B cell (primary cell): ENCODE measurements at places on chromosomes 1 and 21.

DNA sequence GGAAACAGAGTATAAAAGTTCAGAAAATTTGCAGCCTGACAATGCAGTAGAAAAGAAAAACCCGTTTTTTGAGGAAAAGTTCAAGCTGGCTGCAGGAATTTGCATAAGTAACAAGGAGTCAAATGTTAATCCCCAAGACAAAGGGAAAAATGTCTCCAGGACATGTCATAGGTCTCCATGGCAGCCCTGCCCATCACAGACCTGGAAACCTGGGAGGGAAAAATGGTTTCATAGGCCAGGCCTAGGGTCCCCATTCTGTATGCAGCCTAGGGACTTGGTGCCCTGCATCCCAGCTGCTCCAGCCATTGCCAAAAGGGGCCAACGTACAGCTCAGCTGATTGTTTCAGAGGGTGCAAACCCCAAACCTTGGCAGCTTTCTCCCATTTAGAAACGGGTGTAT lies 3.6 kb upstream of the KCNT2 start:
- no peak overlapping the region for H3K27ac ChIP-seq
- no peak for DNase-seq
- no peaks in the 10 kb centered on the region for H3K4me1 ChIP-seq
- H3K36me3 ChIP-seq: no peaks in the 10 kb centered on the region
- no peak overlapping the region for H3K4me3 ChIP-seq
- H3K27me3 ChIP-seq: peaks cover 9% of the 10 kb centered on the region

- no peak for DNase-seq
- H3K36me3 ChIP-seq: peaks cover 18% of the 10 kb centered on the region
- no peak overlapping the region for H3K4me3 ChIP-seq
- no peaks in the 10 kb centered on the region for H3K27me3 ChIP-seq
Observed at GRCh38 chr21:17798796-17799195, 20.4 kb downstream of the C21orf91 start.

DNA sequence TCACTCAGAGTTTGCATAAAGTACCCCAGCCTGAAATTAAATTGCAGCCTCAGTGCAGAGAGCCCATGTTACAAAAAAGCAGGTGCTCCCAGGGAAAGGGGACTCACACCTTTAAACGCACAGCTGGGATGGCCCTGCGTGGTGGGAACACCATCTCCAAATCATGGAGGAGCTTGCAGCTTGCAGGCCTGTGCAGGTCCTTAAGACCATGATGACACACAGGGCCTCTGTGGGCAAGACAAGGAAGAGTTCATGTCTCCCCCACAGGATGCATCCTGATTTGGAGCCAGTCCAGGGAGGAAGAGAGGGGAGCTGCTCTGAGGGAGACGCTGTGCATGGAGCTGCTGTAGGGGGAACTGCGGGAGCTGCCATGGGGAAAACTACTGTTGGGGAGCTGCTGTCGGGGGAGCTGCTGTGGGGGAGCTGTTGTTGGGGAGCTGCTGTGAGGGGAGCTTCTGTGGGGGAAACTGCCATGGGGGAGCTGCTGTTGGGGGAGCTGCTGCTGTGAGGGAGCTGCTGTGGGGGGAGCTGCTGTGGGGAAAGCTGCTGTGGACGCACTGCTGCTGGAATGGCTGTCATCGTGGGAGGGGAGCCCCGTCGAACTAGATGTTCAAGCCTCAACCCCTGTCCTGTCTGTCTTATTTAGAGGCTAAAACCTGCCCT lies 113.9 kb downstream of the MATN1 start:
- DNase-seq: no peak
- H3K36me3 ChIP-seq: no peaks in the 10 kb centered on the region
- no peak overlapping the region for H3K4me3 ChIP-seq
- H3K27ac ChIP-seq: no peak overlapping the region
- H3K4me1 ChIP-seq: no peaks in the 10 kb centered on the region
- H3K27me3 ChIP-seq: peaks cover 11% of the 10 kb centered on the region

- no peak overlapping the region for H3K27ac ChIP-seq
- DNase-seq: no peak
- H3K4me1 ChIP-seq: no peaks in the 10 kb centered on the region
Observed at GRCh38 chr1:36603461-36603860, 120.7 kb upstream of the CSF3R start.

- H3K4me1 ChIP-seq: no peaks in the 10 kb centered on the region
- DNase-seq: no peak
- no peak overlapping the region for H3K27ac ChIP-seq
Observed at GRCh38 chr1:84836145-84836544, 56.9 kb downstream of the LPAR3 start.

DNA sequence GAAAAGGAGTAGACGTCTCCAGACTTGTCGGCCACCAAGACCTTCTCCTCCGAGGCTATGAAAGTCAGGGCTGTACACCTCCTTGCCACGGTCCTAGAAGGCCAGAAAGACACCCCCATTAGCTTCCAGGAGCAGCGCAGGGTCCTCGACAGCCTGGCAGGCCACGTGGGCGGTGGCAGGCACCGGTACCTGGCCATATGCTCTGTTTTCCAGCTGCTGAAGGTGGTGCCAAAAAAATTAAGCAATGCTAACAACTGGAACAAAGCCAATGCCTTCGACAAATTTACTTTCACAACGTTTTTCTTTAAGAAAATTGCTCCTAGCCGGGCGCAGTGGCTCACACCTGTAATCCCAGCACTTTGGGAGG lies 15.9 kb downstream of the WDR4 start:
- H3K36me3 ChIP-seq: no peaks in the 10 kb centered on the region
- H3K27me3 ChIP-seq: no peaks in the 10 kb centered on the region
- H3K4me1 ChIP-seq: no peaks in the 10 kb centered on the region
- DNase-seq: no peak
- no peak overlapping the region for H3K27ac ChIP-seq
- H3K4me3 ChIP-seq: no peak overlapping the region

- H3K27me3 ChIP-seq: no peaks in the 10 kb centered on the region
- H3K4me3 ChIP-seq: no peak overlapping the region
Observed at GRCh38 chr1:214880956-214881355, 201.6 kb upstream of the KCNK2 start.

DNA sequence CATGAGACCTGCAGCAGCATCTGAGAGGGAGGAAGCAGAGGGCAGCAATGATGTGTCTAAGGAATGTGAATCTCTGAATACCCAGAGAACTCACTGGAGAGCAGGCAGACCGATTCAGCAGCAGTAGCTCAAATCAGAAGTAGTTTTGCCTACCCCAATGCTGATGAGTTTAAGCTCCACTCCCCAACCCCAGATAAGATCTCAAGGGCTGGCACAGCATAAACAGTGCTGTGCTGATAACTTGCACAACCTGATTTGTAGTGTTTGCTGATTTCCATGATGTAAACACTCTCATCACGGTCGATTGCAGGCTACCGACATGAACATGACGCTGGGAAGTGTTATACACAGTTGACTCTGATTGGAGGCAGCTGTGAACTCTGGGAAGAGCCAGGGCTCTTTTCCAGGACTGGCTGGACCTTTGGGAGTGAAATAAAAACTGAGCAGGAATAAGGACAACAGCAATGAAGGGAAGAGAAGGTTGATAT lies 11.2 kb upstream of the HMGCS2 start:
- H3K36me3 ChIP-seq: no peaks in the 10 kb centered on the region
- H3K4me1 ChIP-seq: no peaks in the 10 kb centered on the region
- no peaks in the 10 kb centered on the region for H3K27me3 ChIP-seq

DNA sequence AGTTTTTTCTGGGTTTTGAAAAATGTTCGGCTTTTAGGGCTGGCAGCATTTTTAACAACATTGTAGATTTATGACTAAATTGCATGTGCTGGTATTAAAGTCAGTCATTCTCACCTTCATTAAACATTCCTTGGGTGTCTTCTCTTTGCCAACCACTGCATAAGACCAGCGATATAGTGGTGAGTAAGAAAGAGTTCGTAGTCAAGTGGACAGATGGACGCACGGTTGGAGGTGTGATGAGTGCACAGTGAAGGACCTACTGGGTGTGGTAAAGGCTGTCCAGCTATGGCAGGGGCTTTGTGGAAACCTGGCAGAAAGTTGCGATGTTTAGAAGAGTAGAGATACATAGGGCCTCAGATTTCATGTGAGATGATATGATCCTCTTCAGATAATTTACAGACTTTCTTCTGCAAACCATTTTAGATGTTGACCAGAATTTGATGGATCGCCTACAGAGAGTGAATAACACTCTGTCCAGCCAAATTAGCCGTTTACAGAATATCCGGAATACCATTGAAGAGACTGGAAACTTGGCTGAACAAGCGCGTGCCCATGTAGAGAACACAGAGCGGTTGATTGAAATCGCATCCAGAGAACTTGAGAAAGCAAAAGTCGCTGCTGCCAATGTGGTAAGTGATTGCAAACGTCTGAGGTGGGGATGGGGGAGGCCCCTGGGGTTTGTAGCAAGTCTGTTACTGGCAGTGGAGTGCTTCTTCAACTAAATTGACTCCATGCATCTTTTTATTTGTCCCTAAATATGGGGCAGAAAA lies 56.0 kb upstream of the LAMC2 start:
- DNase-seq: no peak
- H3K27me3 ChIP-seq: no peaks in the 10 kb centered on the region
- H3K4me1 ChIP-seq: no peaks in the 10 kb centered on the region
- no peak overlapping the region for H3K4me3 ChIP-seq
- H3K27ac ChIP-seq: no peak overlapping the region
- peaks cover 69% of the 10 kb centered on the region for H3K36me3 ChIP-seq

DNA sequence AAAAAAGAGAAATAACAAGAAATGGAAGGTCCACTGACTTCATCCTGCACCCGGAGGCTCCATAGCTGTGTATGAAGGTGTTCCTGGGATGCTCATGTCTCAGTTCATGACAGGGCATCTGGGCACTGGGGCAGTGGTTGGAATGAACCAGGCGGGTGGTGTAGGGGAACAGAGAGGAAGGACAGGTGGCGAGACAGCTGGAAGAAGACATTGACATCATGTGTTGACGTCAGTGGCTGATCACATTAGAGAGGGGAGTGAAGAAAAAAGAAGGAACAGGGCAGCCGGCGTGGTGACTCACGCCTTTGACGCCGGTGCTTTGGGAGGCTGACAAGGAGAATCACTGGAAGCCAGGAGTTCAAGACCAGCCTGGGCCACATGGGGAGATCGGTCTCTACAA lies 50.1 kb downstream of the HUNK start:
- no peaks in the 10 kb centered on the region for H3K27me3 ChIP-seq
- no peak overlapping the region for H3K4me3 ChIP-seq
- no peaks in the 10 kb centered on the region for H3K36me3 ChIP-seq
- no peaks in the 10 kb centered on the region for H3K4me1 ChIP-seq
- no peak for DNase-seq

- DNase-seq: no peak
- H3K27me3 ChIP-seq: no peaks in the 10 kb centered on the region
- no peaks in the 10 kb centered on the region for H3K36me3 ChIP-seq
- peaks cover 35% of the 10 kb centered on the region for H3K4me1 ChIP-seq
- H3K27ac ChIP-seq: no peak overlapping the region
- no peak overlapping the region for H3K4me3 ChIP-seq
Observed at GRCh38 chr21:25405984-25406383, 201.3 kb downstream of the MRPL39 start.

- H3K4me3 ChIP-seq: no peak overlapping the region
- H3K36me3 ChIP-seq: no peaks in the 10 kb centered on the region
- H3K4me1 ChIP-seq: peaks cover 3% of the 10 kb centered on the region
- no peaks in the 10 kb centered on the region for H3K27me3 ChIP-seq
Observed at GRCh38 chr1:234502785-234503184, 23.8 kb upstream of the TARBP1 start.

- no peaks in the 10 kb centered on the region for H3K27me3 ChIP-seq
- H3K4me3 ChIP-seq: no peak overlapping the region
- peaks cover 7% of the 10 kb centered on the region for H3K36me3 ChIP-seq
- peaks cover 41% of the 10 kb centered on the region for H3K4me1 ChIP-seq
- no peak overlapping the region for H3K27ac ChIP-seq
Observed at GRCh38 chr1:155061381-155062150, 2.0 kb upstream of the EFNA4 start.

GRCh38 chr1:24932284-24932683 lies 2.2 kb upstream of the RUNX3 start:
- H3K27ac ChIP-seq: no peak overlapping the region
- H3K4me1 ChIP-seq: peaks cover 48% of the 10 kb centered on the region
- H3K4me3 ChIP-seq: no peak overlapping the region
- no peaks in the 10 kb centered on the region for H3K27me3 ChIP-seq
